GM04503 (cell line): ENCODE measurements at places on chromosomes 11 and 22.
A peak's percentile ranks its signal among the peaks of the same experiment; 100 is the strongest.

GRCh38 chr11:6636480-6636879, 17.3 kb upstream of the TPP1 start:
- DNase-seq: no peak

DNA sequence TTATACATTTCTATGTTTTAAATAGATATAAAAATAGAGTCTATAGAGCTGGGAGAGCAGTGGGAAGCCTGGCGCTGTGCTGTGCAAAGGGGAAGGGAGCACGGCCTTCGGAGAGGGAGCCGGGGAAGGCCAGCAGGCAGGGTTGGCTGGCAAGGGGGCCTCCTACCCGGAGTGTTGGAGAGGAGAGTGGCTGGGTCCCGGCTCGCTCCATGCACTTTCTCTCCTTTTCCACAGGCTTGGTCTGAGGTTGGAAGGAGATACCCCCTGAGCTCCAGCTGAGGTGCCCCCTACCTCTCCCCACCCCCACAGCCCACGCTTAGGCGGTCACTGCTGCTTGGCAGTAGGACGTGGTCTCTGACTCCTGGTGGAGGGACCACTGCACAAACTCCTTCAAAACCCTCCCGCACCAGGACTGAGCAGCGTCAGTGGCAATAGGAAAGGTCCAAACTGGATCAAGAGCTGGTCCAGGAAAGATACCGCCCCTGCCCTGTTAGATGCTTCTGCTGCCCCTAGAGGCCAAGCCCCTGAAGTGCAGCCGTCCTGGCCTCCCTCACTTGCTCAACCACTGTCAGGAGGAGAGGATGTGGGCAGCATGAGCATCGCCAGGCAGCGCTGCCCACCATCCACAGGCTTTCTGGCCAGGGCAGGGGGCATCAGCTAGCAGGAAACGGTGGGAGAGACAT, 52.9 kb downstream of the SYT13 start:
- no peak for DNase-seq

GRCh38 chr22:39379756-39380730, 19.5 kb upstream of the TAB1 start:
- no peak for DNase-seq

DNA sequence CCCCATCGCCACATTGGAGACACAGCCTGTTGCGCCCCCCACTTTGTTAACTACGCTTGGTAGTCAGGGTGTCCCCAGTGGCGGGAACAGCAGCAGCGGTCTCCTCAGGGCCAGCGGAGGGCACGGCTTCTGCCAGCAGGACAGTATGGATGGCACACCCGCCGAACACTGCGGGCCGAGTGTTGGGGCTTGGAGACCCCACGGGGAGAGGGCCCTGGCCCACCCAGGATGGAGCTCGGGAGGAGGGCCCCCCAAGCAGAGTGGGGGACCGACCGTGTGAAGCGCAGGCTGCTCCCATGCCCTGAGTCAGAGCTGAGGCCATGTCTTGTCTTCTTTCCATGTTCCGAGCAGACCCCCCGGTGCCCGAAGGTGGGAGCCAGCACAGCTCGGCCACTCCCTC, 17.8 kb downstream of the MRPL23 start:
- no peak for DNase-seq

- no peak for DNase-seq
These were observed 160.3 kb downstream of the BBOX1 start for GRCh38 chr11:27200779-27201453.

GRCh38 chr11:117314840-117315239, 1.2 kb downstream of the BACE1 start:
- DNase-seq: no peak

GRCh38 chr11:69014084-69014851, 1.2 kb upstream of the MRGPRF start:
- no peak for DNase-seq

GRCh38 chr11:62613291-62613778, 278 bp downstream of the ROM1 start:
- DNase-seq: no peak

DNA sequence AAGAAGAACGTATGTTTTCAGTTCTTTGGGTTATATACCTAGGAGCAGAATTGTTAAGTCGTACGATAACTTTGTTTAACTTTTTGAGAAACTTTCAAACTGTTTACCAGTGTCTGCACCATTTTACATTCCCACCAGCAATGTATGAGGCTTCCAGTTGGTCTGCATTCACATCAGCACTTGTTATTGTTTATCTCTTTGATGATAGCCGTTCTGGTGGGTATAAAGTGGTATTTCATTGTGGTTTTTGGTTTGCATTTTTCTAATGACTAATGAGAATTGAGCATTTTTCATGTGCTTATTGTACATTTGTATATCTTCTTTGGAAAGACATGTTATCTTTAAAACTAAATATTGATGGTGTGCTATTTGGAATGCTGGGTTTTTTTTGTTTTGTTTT, 59.8 kb downstream of the KDM2A start:
- DNase-seq: no peak

- DNase-seq: no peak
These were observed 66.2 kb downstream of the CCDC81 start for GRCh38 chr11:86440843-86441242.

- DNase-seq: no peak
These were observed 481.0 kb downstream of the SOX6 start for GRCh38 chr11:15875393-15875792.

- no peak for DNase-seq
These were observed 89.7 kb downstream of the RRM1 start for GRCh38 chr11:4184163-4184916.

DNA sequence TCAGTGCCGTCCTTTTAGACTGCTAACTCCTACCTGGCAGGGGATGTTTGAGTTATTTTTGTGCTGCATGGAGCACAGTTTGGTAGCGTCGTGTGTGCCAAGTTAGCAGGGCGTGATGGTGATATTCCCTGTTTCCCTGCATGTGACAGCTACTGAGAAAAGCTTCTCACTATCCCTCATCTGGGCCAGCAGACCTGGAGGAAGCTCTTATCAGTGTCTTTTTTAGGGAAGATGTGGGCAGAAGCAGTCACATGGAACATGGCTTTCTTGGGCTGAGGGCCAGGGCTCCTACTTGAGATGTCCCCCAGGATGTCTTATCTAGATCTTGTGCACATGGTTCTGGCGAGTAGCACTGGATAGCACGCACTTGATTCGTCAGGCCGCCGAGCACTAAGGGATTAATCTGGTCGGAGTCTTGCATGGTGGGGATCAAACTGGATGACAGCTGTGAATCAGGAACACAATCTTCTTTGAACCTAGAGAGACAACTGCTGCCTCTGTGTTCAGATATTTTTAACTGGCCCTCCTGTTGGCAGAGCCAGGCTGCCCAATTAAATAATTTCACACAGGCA, 33.8 kb downstream of the TECTA start:
- DNase-seq: no peak

DNA sequence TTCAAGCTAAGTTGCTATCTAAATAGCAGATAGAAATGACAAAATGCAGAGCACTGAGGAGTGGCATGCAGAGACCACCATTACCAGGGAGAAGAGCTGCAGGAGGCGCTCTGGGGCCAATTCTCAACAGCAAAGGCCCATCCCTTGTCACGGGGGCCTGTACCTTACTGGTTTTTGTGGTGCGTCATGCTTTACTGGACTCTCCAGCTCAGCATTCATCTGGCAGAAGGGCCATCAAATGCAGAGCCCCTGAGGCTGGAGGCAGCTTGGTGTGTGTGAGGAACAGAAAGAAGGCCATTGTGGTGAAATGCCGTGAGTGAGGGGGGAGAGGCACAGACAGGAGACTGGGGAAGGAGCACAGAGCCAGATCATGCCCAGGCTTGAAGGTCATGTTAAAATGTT, 56.5 kb upstream of the NAV2 start:
- DNase-seq: no peak

DNA sequence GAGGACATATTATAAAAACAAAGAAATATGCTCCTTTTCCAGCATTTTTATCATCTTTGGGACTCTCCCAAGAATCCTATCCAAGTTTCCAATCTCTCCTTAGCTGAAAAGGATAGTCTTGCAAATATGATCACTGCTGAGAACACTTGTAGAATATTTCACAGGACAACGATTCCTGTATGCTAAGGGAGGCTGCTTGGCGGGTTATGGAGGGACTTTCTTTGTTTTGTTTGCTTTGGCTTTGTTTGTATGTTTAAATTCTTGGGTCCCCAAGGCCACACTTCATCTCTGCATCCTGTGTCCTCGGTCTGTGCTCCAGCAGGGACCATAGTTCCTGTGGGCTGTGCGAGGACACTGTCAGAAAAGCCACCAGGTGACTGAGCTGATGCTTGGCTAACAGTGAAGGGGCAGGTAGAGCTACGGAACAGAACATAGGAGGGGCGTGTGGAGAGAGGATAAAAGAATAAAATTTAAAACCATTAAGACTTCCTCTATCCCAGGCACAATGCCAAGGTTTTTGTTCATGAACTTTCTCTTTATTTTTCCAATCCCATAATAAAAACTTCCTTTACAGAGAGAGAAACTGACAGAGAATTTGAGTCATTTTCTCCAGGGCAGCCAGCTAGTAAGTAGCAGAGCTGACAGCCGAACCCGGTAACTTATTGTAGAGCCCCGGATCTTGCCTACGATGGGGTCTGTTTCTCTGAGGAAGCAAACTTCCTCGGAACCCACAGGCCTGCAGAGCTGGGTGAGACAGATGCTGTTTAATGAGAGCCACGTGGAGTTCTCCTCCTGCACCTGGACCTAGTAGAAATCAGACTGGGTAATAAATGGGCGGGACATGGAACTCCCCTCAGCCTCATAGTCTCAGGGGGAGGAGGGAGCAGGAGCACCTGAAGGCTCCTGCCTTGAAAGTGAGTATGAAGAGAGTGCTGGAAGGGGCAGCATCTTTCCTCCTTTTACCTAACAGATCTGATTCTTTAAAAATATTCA, at the start of gene IZUMO1R:
TSS of gene IZUMO1R (plus strand) at position 615 of the 993 bp plus-strand sequence. CDS start 1,057 bp downstream, outside the sequence.
- no peak for DNase-seq

DNA sequence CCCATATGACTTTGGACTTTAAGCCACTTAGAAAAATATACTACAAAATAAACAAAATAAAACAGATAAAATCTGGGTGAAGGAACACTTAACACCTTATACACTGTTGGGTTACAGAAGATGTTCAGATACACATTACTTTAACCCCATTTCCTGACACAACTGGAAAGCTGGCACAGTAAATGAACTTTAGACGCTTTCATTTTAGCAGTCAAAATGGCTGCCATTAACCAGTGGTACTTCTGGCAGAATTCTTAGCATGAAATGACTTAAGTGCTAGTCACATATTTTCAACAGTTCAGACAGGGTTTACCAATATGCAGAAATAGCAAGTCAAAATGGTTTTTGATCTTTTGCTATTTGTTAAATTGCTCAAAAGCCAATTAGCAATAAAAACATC, 37.9 kb downstream of the PIK3C2A start:
- no peak for DNase-seq

DNA sequence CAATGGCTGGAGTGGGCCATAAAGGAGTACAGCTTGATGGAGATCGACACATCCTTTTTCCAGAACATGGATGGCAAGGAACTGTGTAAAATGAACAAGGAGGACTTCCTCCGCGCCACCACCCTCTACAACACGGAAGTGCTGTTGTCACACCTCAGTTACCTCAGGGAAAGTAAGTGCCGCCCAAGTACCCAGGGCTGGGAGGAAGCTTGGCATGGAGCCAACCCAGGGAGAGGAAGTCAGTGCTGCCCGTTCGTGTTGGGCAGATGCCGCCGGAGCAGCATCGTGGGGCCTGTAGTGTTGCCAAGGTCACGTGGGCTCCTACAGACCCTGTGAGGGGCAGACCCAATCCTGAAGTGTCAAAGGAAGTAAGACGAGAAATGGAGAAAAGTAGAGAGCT, 78.9 kb downstream of the FLI1 start:
- DNase-seq: no peak

DNA sequence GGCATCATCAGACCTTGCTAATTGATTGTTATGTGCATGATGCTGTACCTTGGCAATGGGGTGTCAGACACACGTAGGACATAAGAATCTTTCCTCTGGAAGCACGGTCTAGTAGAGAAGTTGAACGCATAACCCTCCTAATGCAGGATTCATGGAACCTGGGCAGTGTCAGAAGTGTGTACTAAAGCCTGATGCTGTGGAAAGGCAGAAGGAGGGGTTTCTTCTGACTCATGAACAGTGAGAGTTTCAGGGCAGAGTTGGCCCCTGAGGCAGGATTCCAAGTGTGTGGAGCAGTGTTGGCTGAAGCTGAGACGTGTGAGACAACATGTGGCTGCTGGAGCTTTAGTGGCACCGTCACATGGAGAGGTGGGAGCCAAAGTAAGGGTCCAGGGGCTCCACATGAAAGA, 3.5 kb downstream of the PANX1 start:
- no peak for DNase-seq

DNA sequence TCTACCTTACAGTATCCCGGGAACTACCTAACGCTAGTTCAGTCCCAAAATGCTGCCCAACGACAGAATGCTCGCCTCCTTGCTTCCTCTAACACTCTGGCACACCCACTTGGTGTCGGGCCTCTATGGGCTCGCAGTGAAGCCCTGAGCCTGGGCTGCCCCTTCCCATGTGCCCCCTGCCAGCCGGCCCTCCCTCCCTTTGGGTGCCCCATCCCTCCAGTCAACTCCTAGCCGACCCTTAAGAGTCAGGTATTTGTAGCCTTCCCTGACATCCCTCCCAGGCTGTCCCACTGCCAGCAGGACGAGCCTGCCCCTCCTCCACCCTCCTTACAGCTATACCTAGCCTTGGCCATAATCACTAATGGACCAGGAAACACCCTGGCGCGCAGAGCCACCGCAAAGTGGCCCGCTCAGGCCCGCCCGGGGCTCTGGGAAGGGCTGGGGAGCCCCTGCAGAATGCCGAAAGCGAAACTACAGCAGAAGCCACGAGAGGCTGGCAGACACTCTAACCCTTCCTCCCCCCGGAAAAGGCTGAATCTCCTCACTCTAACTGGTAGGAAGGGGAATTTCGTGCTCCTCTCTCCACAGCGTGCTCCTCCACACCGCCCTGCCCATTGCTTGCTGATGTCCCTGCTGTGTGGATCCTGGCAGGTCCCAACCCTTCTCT, 8.2 kb downstream of the CBX7 start:
- no peak for DNase-seq

GRCh38 chr22:36191106-36191836, 10.3 kb downstream of the APOL4 start:
- DNase-seq: peak; percentile 71

- DNase-seq: no peak
These were observed 28.7 kb upstream of the CTSD start for GRCh38 chr11:1792461-1792860.

GRCh38 chr22:37460684-37461083, 25.5 kb downstream of the MFNG start:
- DNase-seq: no peak

GRCh38 chr22:41561335-41561734, 525 bp downstream of the CSDC2 start:
- DNase-seq: no peak

- DNase-seq: no peak
These were observed 629.9 kb downstream of the JRKL start for GRCh38 chr11:97019754-97020153.
